ENCODE measurements at places on chromosomes 1 and 21. TPM values are rescaled to one million over a fixed set of nuclear protein-coding genes. Genes with fewer than 3 reads are reported as not detected.

DNA sequence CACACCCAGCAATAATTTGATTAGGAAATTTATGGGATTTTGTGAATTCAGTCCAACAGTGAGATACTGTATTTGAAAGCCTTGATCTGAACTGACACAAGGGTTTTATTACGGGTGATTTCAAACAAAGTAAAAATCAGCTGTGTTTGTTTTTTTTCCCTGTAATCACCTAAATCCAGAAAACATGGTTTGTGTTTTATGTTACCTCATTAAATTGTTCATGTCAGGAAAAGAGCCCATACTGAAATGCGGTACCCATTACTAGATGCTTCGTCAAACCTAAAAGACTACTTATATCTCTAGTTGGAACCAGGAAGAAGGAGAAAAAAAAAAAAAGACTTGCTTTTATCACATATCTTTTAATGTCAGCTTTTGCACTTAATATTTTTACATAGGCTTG lies 811.9 kb upstream of the RGS18 start:
- H3K4me3 ChIP-seq = no peak overlapping the region
- H3K27me3 ChIP-seq = no peaks in the 10 kb centered on the region
- 0 out of 2 replicates have a peak, but pooled peaks cover 4% of the 10 kb centered on the region for H3K36me3 ChIP-seq
- DNase-seq = no peak
- no peaks in the 10 kb centered on the region for H3K4me1 ChIP-seq

DNA sequence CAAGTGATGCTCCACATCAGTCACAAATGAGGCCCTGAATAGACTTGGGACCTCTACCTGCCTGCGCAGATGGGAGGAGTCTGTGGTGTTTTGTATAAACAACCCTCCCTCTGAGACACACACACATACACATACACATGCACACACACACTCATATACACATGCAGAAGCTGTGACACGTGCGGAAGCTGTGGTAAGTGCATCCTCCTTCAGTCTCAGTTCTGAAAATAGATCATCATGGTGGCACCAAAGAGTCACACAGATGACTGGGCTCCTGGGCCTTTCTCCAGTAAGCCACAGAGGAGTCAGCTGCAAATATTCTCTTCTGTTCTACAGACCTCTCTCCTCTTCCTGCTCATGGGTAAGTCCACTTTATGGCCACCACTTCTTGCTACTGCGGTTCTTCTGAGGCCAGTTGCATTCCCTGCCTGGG lies at the start of gene LY9:
Gene LY9 (plus strand): TSS at position 224 of the 433 bp plus-strand sequence. CDS start 14 bp downstream, at position 238.
- peaks cover 5% of the 10 kb centered on the region for H3K27me3 ChIP-seq
- no peaks in the 10 kb centered on the region for H3K4me1 ChIP-seq
- no peak for DNase-seq
- no peak within 1 kb of the TSS for H3K4me3 ChIP-seq

DNA sequence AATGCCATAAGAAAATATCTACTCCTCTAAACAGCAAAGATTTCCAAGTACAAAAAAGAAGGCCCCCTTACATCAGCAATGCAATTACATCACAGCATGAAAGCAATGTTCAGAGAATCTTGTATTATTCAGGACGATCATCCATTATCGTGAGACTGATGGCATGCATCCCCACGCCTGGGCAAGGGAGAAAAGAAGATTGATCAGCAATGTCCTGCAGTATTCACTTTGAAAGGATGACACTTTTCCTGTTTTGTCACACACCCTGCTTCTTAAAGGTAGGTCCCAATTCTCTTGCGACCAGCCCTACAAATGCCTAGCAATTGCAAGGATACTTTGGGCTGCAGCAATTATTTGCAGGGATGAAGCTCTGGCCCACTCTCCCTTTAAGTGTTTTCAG lies 108.7 kb downstream of the TOMM20 start:
- DNase-seq = no peak
- H3K4me3 ChIP-seq = no peak overlapping the region
- peaks cover 44% of the 10 kb centered on the region for H3K4me1 ChIP-seq
- H3K27ac ChIP-seq = no peak overlapping the region

- no peak overlapping the region for H3K27ac ChIP-seq
- no peak for DNase-seq
- no peaks in the 10 kb centered on the region for H3K4me1 ChIP-seq
- H3K4me3 ChIP-seq = no peak overlapping the region
These were observed 43.3 kb upstream of the FCRL4 start for GRCh38 chr1:157641177-157641576.

DNA sequence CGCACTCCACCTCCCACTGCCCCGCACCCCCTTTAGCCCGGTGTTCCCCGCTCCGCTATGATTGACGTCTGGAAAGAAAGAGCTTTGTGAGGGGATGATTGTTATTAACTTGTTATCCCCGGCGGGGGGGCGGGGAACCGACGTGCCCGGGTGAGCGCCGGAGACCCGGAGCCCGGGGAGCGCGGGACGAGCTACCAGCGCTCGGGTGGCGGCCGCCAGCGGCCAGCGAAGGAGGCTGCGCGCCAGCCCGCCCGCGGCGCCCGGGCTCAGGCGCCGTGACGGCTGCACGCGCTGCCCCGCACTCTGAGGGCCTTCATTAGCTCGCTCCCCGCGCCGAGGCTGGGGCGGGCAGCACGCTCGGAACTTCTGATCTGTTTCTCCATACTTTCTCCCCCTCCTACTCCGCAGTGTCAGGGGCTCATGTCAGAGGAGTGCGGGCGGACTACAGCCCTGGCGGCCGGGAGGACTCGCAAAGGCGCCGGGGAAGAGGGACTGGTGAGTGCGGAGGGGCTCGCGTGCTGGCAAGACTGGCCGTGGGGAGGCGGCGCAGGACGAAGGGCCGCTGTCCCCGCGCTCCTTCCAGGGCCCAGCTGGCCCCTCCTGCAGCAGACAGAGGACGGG lies 2.1 kb downstream of the LHX8 start:
- no peak for DNase-seq
- H3K27me3 ChIP-seq = peaks cover 50% of the 10 kb centered on the region
- H3K36me3 ChIP-seq = no peaks in the 10 kb centered on the region
- H3K4me3 ChIP-seq = no peak overlapping the region
- H3K27ac ChIP-seq = no peak overlapping the region
- H3K4me1 ChIP-seq = peaks cover 21% of the 10 kb centered on the region

GRCh38 chr1:61428146-61428545 lies 296.8 kb downstream of the TM2D1 start:
- no peak overlapping the region for H3K27ac ChIP-seq
- peak; percentile 1 for DNase-seq
- no peaks in the 10 kb centered on the region for H3K4me1 ChIP-seq
- peaks cover 3% of the 10 kb centered on the region for H3K27me3 ChIP-seq

- no peak overlapping the region for H3K27ac ChIP-seq
- H3K4me1 ChIP-seq = peaks cover 28% of the 10 kb centered on the region
These were observed 2.8 kb downstream of the LAPTM5 start for GRCh38 chr1:30754684-30755171.

DNA sequence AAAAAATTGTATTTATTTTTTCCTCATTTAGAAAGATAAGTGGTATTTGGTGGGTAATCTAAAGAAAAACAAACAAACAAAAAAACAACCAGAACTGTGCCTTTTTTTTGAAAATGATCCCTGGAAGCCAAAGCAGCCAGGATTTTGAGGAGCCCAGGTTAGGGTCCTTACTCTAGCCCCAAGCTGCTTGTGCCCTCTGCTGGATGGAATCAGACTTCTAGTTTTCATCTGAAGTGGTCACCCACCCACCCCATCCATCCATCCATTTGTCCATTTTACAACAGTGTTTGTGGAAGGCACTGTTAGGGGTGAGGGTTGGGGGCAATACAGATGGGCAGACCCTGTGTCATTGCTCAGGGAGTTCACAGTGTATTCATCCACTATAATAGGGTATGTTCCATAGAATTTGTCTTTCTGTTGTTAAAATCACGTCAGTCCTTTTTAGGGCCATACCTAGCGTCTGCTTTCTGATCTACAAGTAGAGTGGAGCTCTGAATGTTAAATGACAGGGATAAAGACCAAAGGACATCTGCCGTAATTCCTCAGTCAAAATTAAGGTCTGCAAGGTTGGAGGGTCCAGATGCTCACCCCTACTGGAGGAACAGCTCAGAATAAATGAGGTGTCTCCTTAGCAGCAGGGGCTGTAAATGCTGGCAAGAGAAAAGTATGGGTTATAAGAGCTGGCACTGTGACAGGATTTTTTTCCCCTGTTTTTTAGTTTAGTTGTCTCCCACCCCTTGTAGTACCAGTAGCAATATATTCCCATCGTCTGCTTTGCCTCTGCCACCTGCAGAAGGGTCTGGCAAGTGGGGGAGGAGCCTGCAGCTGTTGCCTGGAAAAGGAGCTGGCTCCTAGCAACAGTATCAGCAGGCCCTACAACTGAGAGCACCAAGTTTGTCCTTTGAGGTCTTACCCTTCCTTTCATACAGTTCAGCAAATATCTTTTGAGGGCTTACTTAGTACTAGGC lies 3.2 kb downstream of the LRRC42 start:
- H3K27ac ChIP-seq = peak overlapping the region; percentile 65
- H3K27me3 ChIP-seq = no peaks in the 10 kb centered on the region
- no peak for DNase-seq
- no peak overlapping the region for H3K4me3 ChIP-seq

TEKT2 gene
- total RNA-seq = not detected

TMPRSS15 gene
- not detected for total RNA-seq

- H3K27ac ChIP-seq = no peak overlapping the region
- H3K36me3 ChIP-seq = no peaks in the 10 kb centered on the region
- no peak overlapping the region for H3K4me3 ChIP-seq
- H3K4me1 ChIP-seq = peaks cover 5% of the 10 kb centered on the region
- H3K27me3 ChIP-seq = peaks cover 38% of the 10 kb centered on the region
- DNase-seq = no peak
These were observed 2.1 kb downstream of the TLCD4 start for GRCh38 chr1:95119273-95119672.

OR2T2 gene
- total RNA-seq = not detected

GRCh38 chr1:19811206-19811851 lies 3.8 kb downstream of the RNF186 start:
- peaks cover 17% of the 10 kb centered on the region for H3K27me3 ChIP-seq
- no peak overlapping the region for H3K4me3 ChIP-seq
- H3K4me1 ChIP-seq = 0 out of 2 replicates have a peak, but pooled peaks cover 13% of the 10 kb centered on the region
- H3K36me3 ChIP-seq = peaks cover 5% of the 10 kb centered on the region
- DNase-seq = peak; percentile 58
- no peak overlapping the region for H3K27ac ChIP-seq

- H3K36me3 ChIP-seq = no peaks in the 10 kb centered on the region
- H3K27me3 ChIP-seq = no peaks in the 10 kb centered on the region
- H3K4me3 ChIP-seq = peak within 1 kb of the TSS; percentile 87
- peak; percentile 56 for DNase-seq
- H3K27ac ChIP-seq = peak within 1 kb of the TSS; percentile 78
These were observed at the start of gene COL24A1 for GRCh38 chr1:86156566-86157455. COL24A1 (minus strand) TSS chr1:86156772; CDS start chr1:86156396, 376 bp downstream.

PLEKHG5 gene
- 6.4 TPM for total RNA-seq

DNA sequence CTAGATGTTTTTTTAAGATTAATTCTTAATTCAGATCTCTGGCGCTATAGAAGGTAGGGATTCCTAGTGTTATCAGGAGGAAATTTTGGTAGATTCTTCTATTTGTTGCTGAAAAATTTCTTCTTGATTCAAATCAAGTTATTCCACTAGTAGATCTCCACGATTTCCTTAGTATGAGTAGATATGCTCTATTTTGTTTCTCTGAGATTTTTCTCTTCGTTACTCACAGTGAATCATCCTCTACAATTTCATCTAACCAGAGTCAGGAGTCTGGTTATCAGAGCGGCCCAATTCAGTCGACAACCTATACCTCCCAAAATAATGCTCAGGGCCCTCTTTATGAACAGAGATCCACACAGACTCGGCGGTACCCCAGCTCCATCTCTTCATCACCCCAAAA lies 18.8 kb upstream of the HAX1 start:
- H3K27me3 ChIP-seq = no peaks in the 10 kb centered on the region
- H3K36me3 ChIP-seq = peaks cover 48% of the 10 kb centered on the region
- peaks cover 7% of the 10 kb centered on the region for H3K4me1 ChIP-seq
- no peak overlapping the region for H3K4me3 ChIP-seq
- H3K27ac ChIP-seq = peak overlapping the region; percentile 42
